Pulmonary artery endothelial cell (primary cell): ENCODE measurements at places on chromosomes 12 and 14.
A peak's percentile ranks its signal among the peaks of the same experiment; 100 is the strongest.

- DNase-seq: no peak
Measured at GRCh38 chr14:90402016-90402415, 5.2 kb downstream of the CALM1 start.

- no peak for DNase-seq
Measured at GRCh38 chr12:39297891-39298290, 145.0 kb downstream of the KIF21A start.

DNA sequence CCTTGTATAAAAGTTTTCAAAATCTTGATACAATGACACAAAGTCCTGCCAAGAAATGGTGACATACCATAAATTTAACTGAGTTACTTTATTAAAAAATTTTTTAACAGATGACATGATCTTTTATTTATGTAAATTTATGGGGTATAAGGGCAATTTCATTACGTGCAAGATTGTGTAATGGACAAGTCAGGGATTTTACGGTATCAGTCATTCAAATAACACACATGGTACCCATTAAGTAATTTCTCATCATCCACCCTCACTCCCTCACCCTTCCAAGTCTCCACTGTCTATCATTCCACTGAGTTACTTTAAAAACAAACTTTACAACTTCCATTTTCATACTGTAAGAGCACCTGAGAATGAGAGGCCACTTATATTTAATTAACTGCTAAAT lies 37.4 kb downstream of the SPTLC2 start:
- no peak for DNase-seq

GRCh38 chr12:89469361-89469760 lies 55.2 kb downstream of the GALNT4 start:
- DNase-seq: no peak

DNA sequence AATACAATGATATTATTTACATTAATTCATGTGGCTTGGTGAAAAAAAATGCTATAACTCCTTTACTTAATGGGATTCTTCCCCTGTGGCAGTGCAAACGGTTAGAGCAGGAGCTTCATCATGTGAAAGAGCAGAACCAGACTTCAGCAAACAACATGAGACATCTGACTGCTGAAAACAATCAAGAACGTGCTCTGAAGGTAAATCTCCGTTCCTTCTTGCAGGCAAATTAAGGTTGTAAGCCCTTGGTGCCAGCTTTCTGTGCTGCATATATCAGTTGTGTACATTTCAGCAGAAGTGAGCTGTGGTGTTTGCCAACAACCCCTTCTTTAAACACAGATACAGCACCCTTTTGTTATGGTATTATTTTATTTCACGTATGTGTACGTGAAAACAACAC lies 171.7 kb downstream of the MIPOL1 start:
- DNase-seq: no peak

DNA sequence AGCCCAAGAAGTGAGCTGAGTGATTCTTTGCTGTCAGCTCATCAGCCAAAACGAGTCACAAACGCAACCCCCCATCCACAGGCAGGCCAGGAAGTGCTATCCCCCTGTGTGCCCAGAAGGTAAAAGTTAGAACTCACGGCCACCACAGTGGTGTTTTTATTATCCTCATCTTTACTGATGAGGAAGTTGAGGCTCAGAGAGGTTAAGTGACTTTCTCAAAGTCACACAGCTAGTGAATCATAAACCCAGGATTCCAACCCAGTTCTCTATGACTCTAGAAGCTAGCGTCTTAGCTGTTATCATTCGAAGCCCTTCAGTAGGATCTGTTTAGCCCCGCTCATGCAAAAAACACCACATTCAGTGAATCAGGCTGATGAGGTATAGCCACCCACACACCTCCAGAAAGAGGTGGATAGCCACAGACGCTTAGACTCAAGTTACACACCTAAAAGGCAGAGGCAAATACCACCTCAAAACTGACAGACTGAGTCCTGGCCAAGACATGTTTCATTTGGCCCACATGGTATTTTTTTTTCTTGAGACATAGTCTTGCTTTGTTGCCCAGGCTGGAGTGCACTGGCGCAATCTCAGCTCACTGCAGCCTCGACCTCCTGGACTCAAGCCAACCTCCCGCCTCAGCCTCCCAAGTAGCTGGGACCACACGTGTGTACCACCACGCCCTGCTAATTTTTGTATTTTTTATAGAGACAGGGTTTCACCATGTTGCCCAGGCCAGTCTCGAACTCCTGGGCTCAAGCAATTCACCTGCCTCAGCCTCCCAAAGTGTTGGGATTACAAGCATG lies 100.7 kb downstream of the SCARB1 start:
- no peak for DNase-seq

- DNase-seq: no peak
Measured at GRCh38 chr14:61659582-61659981, 35.7 kb upstream of the HIF1A start.

GRCh38 chr14:49418789-49419188 lies 167.4 kb downstream of the RPS29 start:
- no peak for DNase-seq

DNA sequence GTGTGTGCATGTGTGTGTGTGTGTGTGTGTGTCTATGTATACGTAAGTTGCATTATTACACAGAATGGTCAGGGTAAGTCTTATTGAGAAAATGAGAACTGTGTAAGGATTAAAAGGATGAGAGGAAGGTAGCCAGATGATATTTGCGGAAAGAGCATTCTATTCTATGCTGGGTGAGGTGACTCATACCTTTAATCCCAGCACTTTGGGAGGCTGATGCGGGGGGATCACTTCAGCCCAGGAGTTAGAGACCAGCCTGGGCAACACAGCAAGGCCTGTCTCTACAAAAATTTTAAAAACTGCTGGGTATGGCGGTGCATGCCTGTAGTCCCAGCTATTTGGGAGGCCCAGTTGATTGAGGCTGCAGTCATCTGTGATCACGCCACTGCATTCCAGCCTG lies 103.7 kb downstream of the SLC38A1 start:
- DNase-seq: no peak

- DNase-seq: no peak
Measured at GRCh38 chr12:52848661-52849255, at the start of gene KRT78. TSS of gene KRT78 (minus strand) at chr12:52848994. CDS start at chr12:52848930, 64 bp downstream.

DNA sequence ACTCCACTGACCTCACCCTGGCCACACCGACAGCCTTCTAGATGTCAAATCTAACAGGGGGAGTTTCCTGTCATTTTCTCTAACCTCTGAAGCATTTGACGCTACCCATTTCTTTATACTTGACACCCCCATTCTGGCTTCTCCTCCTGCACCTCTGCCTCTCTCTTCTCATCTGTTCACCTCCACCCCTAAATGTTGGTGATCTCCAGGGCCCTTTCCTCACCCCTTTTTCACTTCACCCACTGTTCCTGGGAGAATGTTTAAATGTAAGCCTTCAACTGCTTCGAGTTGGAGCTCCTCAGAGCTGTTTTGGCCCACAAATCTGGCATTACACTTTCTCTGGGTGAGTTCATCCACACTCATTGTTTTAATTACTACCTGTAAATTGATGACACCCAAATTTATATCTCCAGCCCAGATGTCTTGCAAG lies 452 bp upstream of the RABGGTA start:
- DNase-seq: no peak

GRCh38 chr12:72274931-72275330 lies 2.8 kb downstream of the TRHDE start:
- no peak for DNase-seq

DNA sequence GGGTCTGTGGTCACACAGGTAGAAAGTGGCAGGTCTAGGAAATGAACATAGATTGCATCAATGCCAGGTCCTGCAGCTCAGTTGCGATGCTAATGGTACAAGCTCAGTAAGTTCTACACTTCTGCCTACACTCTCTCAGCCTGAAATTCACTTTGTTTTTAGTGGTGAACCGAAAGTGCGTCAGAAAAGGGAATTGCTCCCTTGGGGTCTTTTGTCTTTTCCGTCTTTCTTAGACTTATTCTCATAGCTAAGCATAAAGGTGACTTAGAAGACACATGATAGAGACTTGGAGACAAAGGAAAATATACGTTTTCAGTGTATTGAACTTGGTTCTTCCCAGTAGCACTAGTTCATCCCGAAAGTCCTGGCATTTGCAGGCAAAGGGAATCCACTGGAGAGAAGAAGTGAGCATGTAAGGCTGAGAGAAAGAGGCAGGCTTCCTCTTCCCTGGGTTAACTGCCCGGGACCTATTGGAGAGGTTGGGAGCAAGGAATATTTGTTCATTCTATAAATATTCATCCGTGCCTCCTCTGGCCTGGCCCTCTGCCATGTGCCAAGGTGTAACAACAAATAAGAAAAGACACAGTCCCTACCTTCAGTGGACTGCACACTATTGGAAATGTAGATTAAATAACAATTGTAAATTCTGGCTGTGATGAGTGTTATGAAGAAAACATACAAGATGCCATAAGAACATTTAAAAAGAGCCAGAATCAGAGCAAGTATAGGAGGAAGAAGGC lies 785.8 kb downstream of the MED13L start:
- no peak for DNase-seq

DNA sequence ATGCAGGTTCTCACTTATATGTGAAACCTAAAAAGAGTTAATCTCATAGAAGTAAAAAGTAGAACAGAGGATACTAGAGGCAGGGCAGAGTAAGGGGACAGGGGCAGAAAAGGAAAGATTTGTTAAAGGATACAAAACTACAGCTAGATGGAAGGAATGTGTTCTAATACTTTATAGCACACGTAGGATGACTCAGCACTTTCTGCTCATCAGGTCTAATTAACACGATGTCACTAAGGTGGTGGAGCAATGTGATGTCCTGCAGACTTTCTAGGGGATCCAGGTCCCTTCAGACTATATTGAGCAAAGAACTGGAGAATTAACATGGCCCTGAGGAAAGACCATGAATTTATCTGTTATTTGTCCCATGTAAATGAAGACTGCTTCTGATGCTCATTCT lies 80.8 kb upstream of the CMKLR1 start:
- no peak for DNase-seq

DNA sequence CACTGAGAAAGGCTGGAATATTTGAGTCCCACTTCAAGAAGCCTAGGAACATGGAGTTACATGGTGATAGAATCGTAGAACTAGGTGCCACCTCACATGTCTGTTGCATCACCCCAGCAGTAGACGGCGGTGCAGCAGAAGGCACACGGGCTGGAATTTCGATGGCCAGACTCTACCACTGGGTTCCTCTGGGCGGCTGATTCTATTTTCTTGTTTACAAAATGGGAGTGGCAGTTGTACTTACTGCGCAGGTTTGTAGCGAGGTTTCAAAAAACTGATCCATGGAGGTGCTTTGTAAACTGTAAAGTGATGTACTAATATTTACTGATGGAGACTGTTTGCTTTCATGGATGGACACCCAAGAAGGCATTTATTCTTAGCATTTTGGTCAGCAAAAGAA lies 45.7 kb downstream of the WDR20 start:
- no peak for DNase-seq

- no peak for DNase-seq
Measured at GRCh38 chr14:80536456-80536855, 325.2 kb upstream of the DIO2 start.

DNA sequence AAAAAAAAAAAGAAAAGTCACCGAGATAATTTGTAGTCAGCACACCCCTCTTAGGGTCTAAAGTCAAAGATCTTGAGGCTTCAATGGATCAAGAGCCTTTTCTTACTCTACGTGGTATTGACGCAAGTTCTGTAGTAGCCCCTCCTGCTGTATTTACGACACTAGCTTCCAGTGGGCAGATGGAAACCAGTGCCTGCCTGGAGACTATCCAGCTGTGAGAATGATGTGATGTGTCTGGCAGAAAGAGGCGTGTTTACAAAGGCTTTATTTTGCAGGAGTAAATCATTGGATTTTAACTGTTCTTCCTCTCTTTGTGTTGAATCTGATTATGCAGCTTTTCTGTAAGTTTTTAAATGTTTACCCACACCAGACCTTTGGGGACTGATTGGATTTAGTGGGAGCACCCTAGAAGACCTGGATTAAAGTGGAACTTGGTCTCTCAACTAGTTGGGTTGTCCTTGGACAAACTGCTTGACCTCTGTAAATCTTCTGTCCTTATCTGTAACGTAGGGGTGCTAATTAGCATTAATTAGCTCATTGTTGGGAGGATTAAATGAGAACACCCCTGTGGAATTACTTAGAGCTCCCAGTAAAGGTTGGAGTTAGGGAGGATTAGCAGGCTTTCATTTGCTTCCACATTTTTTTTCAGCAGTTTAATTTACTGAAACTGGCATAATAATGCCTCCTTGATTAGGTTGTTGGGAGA lies 72.4 kb downstream of the RASSF3 start:
- DNase-seq: no peak

DNA sequence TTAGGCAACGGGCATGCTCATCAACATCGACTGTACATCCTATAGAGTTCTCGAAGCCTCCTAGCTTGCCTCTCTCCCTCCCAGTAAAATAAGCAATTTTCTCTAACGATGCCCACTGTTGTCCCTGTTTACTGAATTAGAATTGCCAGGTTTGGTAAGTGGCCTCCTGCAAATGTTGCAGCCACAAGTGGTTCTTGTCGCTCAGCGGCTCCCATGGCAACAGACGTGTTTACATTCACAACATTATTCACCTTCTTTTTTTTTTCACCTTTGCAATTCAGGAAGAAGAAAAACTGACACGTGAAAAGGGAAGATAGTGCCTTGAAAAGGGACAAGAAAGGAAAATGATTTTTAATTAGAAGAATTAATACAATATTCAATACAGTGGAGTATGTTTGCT lies 100.9 kb upstream of the PKP2 start:
- no peak for DNase-seq

- no peak for DNase-seq
Measured at GRCh38 chr12:128840862-128841468, 12.3 kb upstream of the GLT1D1 start.

GRCh38 chr14:93112891-93113677 lies 2.6 kb downstream of the ITPK1 start:
- DNase-seq: peak; percentile 54

DNA sequence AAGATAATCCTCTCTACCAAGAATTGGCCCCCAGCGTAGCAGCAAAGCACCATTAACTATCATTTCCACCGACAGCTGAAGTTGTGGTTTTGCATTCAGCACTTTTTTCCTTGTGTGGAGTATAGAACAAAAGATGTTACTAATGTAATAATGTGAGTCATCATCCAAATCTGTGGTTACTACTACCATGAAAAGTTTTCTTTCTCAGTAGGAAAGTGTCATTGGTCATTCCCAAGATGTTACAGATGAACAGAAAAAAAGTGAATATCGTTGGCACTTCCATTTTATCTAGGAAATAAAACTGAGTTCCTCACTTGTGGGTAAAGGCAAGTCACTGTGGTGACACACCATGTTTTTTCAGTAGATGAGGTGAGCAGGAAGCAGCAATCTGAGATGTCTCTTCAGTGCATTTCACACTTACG lies 30.3 kb upstream of the IFNG start:
- no peak for DNase-seq

- no peak for DNase-seq
Measured at GRCh38 chr14:49808780-49809179, 40.8 kb downstream of the KLHDC2 start.

DNA sequence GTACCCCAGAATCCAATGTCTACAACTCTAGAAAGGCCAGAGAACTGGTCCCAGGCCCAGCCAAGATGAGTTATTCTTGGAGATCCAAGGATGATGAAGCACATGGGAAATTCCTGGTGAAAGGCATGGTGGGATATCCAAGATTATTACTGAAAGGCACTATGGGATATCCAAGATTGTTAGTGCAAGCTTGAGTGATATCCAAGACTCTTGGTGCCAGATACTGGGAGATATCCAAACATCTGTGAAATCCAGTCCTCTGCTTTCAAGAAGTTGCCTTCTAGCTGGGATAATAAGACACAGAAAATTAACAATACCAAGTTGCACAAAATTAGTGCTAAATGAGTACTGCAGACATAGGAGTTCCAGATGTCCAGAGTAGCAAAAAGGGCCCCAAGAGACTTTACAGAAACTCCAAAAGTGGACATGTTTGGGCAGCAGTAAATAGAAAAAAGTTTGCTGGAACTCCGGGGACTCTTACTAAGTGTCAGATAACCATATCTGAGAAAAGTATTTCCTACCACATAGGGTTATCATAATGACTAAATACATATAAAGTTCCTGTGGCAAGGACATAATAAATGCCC lies 34.6 kb downstream of the PHLDA1 start:
- no peak for DNase-seq
